Occipital lobe (tissue), 3 donors: ENCODE measurements at places on chromosomes 1 and 21.

DNA sequence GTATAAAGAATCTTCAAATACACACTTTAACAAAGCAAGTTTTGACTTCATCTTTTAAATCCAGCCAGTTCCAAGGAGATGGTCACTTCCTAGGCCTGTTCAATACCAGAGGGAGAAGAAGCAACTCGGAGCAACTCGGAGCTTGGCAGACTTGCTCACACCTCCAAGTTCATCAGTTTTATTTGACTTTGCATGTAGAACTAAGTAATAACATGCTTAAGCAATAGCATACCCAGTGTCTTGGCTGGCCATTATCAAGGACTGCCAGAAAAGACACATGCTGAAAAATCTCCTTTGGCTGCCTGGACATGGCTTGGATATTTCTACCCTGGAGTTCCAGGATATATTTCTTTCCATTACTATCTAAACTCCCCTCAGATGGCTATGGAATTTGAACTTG is 52.6 kb downstream of the GNG12 start:
- no peak for DNase-seq

GRCh38 chr1:195618287-195618686 is 990.0 kb downstream of the KCNT2 start:
- DNase-seq = no peak

- no peak for DNase-seq
Observed at GRCh38 chr1:65036570-65037051, 70.3 kb upstream of the JAK1 start.

DNA sequence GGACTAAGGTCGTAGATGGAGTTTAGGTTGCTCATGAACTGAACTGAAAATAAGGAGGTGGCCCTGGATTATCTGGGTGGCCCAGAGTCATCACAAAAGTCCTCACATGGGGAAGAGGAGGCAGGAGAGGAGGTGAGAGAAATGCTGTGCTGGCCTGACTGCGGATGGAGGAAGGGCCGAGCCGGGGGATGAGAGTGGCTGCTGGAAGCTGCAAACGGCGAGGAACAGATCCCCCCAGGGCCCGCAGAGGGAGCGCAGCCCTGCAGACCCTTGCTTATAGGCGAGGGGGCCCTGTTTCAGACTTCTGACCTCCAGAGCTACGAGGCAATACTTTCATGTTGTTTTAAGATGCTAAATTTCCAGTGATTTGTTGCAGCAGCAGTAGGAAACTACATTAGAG is 102.7 kb upstream of the C1orf174 start:
- DNase-seq = no peak
